ENCODE measurements at places on chromosomes 2 and 18.

DNA sequence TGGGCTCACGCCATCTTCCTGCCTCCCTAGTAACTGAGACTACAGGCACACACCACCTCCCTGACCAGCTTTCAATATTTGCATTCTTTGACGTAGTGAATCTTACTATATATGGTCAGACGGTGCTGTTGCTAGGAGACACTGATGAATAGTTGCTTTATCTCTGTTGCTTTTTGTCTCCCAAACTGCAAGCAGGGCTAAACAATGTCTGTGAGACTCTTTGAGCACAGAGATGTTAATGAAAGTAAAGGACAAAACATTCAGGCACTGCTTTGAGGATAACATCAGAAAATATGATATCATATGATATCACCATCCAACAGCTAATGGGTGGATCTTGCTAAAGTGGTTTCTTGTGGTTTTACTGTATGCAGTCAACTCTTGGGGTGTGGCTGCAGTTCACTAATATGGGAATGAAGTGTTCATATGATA lies 43.0 kb downstream of the EMILIN2 start:
- DNase-seq: no peak

- DNase-seq: no peak
Measured at GRCh38 chr2:241564596-241565410, 6.3 kb downstream of the BOK start.

DNA sequence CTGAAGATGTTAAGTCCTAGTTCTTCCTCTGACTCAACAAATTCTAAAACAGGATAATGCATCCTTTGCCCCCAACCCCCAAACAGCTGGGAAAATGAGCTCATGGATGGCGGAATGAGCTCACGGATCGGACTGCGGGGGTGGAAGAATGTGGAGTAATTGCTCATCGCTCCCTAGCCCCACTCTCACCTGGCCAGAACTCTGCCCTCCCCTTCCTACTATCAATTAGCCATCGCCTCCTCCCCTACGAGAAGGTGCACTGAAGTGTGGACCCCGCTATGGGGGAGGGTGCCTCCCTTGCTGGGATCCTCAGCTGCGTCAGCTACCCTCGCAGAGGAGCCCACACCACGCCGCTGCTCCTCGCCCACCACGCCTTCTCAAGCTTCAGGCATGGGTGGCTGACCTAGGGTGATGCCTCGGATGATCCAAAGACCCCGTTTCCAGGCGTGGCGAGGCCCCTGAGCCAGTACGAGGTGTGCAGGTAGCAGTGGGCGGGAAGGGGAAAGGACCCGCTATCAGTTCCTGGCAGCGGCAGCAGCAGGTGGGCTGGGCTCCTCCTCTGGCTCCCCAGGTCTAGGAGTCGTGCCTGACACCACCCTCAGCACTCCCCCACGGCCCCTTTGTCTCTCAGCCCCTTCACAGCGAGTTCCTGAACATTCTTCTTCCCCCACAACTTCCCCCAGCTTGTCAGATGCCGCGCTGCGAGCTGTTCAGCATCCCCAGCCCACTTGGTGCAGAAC lies 82.1 kb upstream of the POMC start:
- no peak for DNase-seq

- no peak for DNase-seq
Measured at GRCh38 chr2:35852-36251, 10.5 kb downstream of the FAM110C start.

DNA sequence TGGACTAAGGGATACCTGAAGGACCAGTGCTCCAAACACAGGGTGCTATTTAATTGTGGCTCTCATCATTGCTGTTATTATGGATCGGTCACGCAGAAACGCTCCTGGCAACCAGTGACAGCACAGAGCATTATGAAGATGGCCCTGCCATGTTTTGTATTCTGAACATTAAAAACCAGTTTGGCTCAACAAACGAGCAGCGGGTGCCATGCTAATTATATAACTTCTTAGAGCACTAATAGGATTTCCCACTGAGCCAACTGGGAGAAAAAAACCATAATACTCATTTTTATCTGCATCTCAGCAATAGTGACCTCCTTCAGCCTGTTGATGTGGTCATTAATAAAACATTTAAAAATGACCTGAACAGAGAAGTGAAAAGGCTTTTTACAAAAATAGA lies 212.8 kb downstream of the STK39 start:
- DNase-seq: no peak

GRCh38 chr2:204175552-204176271 lies 239.1 kb downstream of the ICOS start:
- DNase-seq: no peak

GRCh38 chr2:170411660-170412059 lies 233.7 kb downstream of the MYO3B start:
- no peak for DNase-seq

GRCh38 chr2:32745191-32745590 lies 117.3 kb downstream of the TTC27 start:
- DNase-seq: no peak
